Thoracic aorta (tissue), 2 donors: ENCODE measurements at places on chromosomes 3 and 15. TPM values are rescaled to one million over a fixed set of nuclear protein-coding genes. Genes with fewer than 3 reads are reported as not detected.

DNA sequence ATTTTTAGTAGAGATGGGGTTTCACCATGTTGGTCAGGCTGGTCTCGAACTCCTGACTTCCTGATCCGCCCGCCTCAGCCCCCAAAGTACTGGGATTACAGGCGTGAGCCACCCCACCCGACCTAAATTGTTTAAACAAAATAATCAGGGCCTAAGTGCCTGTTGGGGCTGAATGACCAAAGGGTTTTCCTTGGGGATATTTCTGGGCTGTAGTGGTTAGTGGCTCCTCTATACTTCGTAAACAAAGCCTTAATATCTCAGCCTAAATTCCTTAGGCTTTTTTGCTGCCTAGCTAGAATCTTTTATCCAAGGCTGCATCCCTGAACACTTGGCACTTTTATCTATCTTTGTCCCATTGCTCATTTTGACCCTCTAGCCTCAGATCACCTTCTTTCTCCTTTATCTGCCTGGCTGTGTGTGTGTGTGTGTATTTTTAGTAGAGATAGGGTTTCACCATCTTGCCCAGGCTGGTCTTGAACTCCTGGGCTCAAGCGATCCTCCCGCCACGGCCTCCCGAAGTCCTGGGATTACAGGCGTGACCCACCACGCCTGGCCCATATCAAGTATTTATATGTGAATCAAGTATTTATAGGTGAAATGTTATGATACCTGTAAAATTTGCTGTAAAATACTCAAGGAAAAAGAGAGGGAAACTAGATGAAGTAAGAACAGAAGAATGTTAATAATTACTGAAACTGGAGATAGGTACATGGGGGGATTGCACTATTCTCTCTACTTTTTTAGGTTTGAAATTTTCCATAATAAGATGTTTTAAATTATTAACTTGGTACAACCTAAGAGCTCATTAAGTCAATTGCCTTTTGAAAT, 1.8 kb downstream of the NUSAP1 start:
- no peaks in the 10 kb centered on the region for H3K27me3 ChIP-seq
- DNase-seq, result no peak
- no peak overlapping the region for H3K4me3 ChIP-seq
- no peak overlapping the region for H3K27ac ChIP-seq

DNA sequence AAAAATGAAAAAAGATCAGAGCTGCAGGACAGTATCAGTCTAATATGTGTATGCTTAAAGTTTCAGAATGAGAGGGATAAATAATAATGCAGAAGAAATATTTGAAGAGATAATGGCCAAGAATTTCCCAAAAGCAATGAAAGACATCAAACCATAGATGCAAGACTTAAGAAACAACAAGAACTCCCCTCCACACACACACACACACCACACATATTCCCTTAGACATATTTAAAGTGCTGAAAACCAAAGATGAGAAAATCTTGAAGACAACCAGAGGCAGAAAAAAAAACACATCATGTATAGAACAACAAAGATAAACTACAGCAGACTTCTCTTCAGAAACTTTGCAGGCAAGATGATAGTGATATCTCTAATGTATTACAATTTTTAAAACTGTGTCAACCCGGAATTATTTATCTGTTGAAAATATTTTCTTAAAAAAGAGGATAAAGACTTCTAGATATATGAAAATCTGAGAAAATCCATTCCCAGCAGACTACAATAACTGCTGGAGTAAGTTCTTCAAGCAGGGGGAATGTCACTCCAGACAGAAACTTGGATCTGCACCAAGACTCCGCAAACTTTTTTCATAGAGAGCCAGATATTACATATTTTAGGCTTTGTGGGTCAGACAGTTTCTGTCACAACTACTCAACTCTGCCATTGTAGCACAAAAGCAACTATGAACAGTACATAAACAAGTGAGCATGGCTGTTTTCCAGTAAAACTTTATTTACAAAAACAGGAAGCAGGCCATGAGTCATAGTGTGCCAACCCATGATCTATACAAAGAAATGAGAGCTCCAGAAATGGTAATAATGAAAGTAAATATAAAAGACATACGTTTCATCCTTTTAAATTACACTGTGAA, 223.4 kb upstream of the CGNL1 start:
- peak overlapping the region; percentile 18 for H3K4me3 ChIP-seq
- H3K36me3 ChIP-seq, result no peaks in the 10 kb centered on the region
- peak overlapping the region; percentile 65 for H3K27ac ChIP-seq
- H3K4me1 ChIP-seq, result peaks cover 45% of the 10 kb centered on the region
- H3K27me3 ChIP-seq, result no peaks in the 10 kb centered on the region

- no peak overlapping the region for H3K27ac ChIP-seq
- H3K27me3 ChIP-seq, result no peaks in the 10 kb centered on the region
- H3K36me3 ChIP-seq, result no peaks in the 10 kb centered on the region
- no peak for DNase-seq
Measured at GRCh38 chr15:85950101-85950500, 129.6 kb upstream of the AGBL1 start.

The OR5K2 gene
- total RNA-seq, result not detected

DNA sequence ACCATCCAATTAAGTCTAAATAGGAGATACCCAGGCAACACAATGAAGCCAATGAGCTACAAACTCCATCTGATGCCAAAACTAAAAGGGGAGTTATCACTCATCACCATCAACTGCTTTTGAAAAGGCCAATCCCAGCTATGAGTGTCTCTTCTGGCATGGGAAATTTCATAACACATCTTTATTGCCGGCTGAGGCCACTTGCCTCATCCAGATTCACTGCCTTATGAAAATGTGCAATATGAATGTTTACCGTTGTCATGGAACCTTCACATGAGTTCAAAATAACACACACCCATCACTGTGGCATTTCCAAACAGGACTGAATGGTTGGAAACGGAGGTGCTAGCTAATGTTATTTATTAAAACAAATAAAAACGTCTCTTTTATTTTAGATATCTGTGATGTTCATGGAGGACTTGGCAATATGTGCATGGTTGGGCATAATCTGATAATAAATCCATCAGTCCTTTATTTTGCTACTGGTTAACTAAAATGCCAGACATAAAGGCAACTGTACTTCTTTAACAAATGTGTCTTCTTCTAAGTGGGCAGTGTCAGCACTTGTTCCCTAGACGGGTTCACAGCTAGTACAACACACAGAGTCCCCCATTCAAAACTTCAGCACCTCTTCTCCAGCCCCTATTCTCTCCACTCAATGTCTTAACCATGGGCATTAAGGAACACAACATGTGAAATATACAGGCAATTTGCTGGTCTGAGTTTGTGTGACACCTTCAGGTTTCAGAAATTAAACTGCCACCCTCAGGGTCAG, 143.9 kb downstream of the MAGI1 start:
- H3K27me3 ChIP-seq, result no peaks in the 10 kb centered on the region
- DNase-seq, result no peak
- peak overlapping the region; percentile 52 for H3K27ac ChIP-seq
- no peak overlapping the region for H3K4me3 ChIP-seq
- no peaks in the 10 kb centered on the region for H3K36me3 ChIP-seq

- H3K27ac ChIP-seq, result peak overlapping the region; percentile 15
- H3K27me3 ChIP-seq, result no peaks in the 10 kb centered on the region
- peaks cover 44% of the 10 kb centered on the region for H3K4me1 ChIP-seq
- no peak for DNase-seq
- no peak overlapping the region for H3K4me3 ChIP-seq
- no peaks in the 10 kb centered on the region for H3K36me3 ChIP-seq
Measured at GRCh38 chr3:38725726-38726419, 76.4 kb upstream of the SCN5A start.

DNA sequence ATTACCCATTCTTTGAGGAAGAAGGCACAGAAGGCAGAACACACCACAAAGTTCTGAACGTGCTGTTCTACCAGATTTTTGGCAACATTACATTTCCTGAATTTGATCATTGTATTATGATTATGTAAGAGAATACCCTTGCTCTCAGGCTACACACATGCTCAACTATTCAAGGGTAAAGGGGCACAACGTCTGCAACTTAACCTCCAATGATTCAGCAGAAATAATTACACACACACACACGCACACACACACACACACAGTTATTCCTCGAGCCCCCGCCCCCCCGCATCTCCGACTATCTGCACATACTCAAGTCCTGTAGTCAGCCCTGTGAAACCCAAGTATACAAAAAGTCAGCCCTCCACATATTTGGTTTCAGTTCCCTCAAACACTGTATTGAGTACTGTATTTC, 26.8 kb downstream of the RPN1 start:
- H3K4me3 ChIP-seq, result no peak overlapping the region
- H3K4me1 ChIP-seq, result peaks cover 3% of the 10 kb centered on the region
- H3K36me3 ChIP-seq, result peaks cover 61% of the 10 kb centered on the region

The DNAH12 gene
- total RNA-seq, result 0.95 TPM

GRCh38 chr15:80957976-80958375, 31.6 kb downstream of the MESD start:
- H3K36me3 ChIP-seq, result no peaks in the 10 kb centered on the region
- no peaks in the 10 kb centered on the region for H3K4me1 ChIP-seq
